Neural progenitor cell (in vitro differentiated cells): ENCODE measurements at places on chromosomes 16 and 17.

- DNase-seq = peak; percentile 66
These were observed 516 bp downstream of the CPNE2 start for GRCh38 chr16:57092786-57093411.

DNA sequence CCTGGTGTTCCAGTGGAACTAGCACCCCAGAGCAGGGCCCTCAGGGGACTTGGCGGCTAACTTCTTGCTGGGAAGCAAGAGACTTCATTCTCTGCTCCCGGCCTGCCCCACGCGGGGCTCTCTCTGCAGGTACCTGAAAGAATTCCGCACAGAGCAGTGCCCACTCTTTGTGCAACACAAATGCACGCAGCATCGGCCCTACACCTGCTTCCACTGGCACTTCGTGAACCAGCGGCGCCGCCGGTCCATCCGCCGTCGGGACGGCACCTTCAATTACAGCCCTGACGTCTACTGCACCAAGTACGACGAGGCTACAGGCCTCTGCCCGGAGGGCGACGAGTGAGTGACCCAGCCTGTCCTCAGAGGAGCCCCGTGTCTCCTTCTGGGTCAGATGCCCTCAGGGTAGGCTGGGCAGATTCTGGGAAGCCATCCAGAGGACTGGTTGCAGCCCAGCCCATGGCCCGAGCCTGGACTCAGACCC is 25.1 kb downstream of the UNK start:
- DNase-seq = no peak

- DNase-seq = no peak
These were observed 13.8 kb downstream of the LPO start for GRCh38 chr17:58252141-58252540.

DNA sequence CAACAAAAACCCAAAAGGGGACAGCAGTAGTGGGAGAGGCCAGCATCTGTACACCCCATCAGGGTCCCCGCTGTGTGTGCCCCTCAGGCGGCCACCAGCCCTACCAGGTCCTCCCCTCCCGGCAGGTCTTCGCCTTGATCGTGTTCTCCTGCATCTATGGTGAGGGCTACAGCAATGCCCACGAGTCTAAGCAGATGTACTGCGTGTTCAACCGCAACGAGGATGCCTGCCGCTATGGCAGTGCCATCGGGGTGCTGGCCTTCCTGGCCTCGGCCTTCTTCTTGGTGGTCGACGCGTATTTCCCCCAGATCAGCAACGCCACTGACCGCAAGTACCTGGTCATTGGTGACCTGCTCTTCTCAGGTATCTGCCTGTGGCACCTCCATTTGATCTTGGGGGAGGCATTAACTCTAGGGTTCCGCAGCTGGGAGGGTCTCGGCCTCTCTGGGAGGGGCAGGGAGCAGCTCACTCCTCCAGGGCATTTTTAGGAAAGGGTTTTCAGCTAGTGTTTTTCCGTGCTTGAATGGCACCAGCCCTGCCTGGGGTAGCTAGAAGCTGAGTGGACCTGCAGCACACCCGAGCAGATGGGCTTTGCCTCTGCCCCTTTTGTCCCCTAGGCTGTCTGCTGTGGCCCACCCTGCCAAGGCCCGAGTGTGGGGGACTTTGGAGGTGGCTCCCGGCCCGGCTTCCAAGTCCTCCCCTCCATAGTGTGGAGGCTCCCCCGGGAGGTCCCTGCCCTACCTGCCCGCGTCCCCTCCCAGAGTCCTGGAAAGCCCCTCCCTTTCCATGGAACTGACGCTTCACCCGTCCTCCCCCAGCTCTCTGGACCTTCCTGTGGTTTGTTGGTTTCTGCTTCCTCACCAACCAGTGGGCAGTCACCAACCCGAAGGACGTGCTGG is 2.6 kb downstream of the SYNGR2 start:
- no peak for DNase-seq

- DNase-seq = no peak
These were observed 2.3 kb upstream of the MPP2 start for GRCh38 chr17:43909537-43910231.

GRCh38 chr17:49210158-49211029 is at the start of the genes ABI3 and GNGT2:
Gene ABI3 (plus strand): TSS chr17:49210707. CDS start chr17:49210725, 18 bp downstream.
Gene GNGT2 (minus strand): TSS chr17:49210574. CDS start chr17:49207422, 3,152 bp downstream.
- DNase-seq = no peak

GRCh38 chr17:75854101-75854748 is 910 bp downstream of the WBP2 start:
- DNase-seq = peak; percentile 32

DNA sequence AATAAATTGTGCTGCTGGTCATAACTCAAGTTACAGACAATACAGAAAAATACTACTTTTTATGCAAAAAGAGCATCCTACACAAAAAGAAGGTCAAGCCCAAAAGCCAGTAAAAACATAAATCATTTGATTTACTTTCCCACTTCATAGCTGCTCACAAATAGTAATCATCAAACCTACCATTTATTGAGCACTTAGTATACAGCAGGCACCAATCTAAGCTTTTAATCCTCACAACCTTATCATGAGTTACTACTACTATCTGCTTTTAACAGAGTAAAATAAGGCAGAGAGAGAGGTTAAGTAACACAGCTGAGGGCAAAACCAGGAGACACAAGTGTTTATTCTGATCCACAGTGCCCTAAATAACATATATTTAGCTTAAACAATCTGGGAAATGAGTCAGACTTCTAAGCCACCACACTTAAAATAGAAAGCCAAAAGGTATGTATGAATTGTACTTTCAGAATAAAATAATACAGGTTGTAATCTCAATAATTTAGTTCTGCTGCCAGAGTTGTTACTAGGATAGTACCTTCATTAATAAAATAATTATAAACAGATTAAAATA is 1.7 kb upstream of the AARS1 start:
- no peak for DNase-seq

DNA sequence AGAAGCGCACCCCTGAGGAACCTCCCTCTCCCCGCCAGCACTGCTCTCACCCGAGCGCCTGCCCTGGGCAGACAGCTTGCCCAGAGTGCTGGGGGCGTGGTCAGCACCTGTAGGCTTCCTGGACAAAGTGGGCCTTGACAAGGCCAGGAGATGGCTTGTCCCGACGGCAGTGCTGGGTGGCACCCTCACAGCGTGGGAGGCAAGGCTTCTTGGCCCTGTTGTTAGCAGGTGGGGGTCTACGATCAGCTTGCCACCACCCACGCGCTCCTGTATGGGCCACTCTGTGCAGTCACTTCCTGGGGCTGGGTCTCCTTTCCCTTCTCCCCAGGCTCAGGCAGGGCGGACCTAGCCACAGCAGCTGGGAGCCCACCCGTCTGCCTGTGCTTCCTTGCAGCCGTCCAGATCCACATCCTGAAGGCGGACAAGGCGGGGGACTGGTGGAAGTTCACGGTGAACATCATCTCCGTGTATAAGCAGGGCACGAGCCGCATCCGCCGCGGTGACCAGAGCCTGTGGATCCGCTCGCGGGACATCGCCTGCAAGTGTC is 218.0 kb downstream of the NTN1 start:
- no peak for DNase-seq

- DNase-seq = no peak
These were observed 171.2 kb downstream of the ZNF423 start for GRCh38 chr16:49684696-49685095.

- DNase-seq = peak; percentile 79
These were observed 17.4 kb upstream of the C17orf107 start for GRCh38 chr17:4881761-4882555.

- DNase-seq = no peak
These were observed 152.6 kb downstream of the SDK2 start for GRCh38 chr17:73491648-73492047.

GRCh38 chr16:6484081-6484480 is 848.6 kb upstream of the RBFOX1 start:
- DNase-seq = no peak

GRCh38 chr17:41919165-41919817 is 540 bp upstream of the ACLY start:
- DNase-seq = peak; percentile 85

DNA sequence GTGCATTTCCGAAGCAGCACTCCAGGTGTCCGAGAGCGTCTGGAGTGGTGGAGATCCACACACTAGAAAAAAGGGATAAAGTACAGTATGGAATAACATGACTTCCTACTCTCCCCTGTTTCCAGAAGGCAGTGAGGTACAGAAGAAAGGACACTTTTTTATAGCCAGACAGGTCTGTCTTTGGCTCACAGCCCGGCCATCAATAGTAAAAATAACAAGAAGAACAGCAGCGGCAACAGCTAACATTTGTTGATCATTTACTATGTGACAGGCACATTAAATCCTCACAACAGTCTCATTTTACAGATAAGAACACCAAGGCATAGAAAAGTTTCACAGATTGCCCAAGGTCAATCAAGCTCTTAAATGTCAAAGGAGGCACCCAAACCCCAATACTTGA is 16.2 kb downstream of the DYNLRB2 start:
- DNase-seq = no peak

- no peak for DNase-seq
These were observed 16.5 kb downstream of the GLP2R start for GRCh38 chr17:9842057-9842758.
